ENCODE measurements at places on chromosomes 6 and 20.

- DNase-seq, result no peak
Measured at GRCh38 chr6:43737272-43738081, 32.5 kb upstream of the VEGFA start.

GRCh38 chr6:105400501-105400900 lies 2.4 kb downstream of the PREP start:
- DNase-seq, result no peak

GRCh38 chr6:7784706-7785105 lies 58.8 kb downstream of the BMP6 start:
- DNase-seq, result no peak

- DNase-seq, result no peak
Measured at GRCh38 chr20:63002511-63002910, 4.3 kb downstream of the BHLHE23 start.

DNA sequence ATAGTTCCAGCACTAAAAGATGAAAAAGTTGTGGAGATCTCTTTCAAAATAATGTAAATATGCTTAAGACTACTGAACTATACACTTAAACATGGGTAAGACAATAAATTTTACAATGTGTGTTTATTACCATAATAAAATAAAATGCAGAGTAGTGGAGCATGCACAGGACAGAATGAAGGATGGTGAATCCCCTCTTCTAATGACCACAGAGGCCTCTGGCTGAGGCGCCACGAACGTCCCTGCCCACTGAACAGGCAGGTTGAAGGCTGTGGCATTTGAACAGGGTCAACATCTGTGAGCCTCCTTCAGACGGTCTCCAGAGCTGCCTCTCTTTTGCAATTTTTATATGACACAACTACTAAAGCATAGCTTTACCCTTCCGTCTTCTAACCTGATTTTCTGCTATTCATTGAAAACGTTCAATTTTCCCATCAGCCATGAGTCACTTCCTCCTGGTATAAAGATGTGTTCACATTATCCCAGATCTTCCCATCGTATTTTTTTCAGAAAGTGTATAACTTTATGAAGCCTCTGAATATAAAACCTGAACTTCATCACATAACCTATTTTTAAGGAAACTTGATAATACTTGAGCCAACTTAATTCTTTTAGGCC lies 37.8 kb downstream of the ADGRF4 start:
- no peak for DNase-seq

DNA sequence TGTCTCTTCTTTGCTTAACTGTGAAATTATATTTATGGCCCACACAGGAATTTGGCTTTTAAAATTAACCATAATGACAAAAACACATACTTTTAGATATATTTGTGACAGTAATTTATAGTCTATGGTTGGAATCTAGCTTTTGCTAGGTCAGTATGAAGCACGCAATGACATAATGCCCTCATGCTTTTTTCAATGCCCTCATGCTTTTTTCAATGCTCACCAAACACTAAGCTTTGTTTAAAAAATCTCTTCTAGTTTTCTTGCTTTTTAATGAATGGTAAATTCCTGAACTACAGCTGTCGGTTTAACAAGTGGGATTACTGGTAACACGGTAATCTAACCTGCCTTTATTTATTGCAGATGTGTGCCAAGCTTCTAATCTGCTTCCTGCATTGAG lies 12.7 kb downstream of the CCN6 start:
- DNase-seq, result no peak

DNA sequence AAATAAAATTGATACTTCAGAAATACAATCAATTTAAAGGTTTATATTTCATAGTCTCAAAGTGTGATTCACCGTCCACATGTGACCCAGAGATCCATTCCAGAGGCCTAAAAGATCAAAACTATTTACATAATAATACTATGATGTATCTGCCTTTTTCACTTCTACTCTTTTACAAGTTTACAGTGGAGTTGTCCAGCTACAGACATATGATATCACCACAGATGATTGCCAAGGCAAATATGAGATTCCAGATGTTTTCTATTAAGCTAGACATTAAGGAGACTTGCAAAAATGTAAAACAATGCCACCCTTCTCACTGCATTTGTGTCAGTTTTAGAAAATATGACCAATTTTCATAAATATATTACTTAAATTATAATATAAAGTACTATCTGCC lies 443.7 kb downstream of the GJA1 start:
- no peak for DNase-seq

- DNase-seq, result no peak
Measured at GRCh38 chr6:137680705-137681346, 186.2 kb upstream of the TNFAIP3 start.

GRCh38 chr6:15661853-15662325 lies 939 bp downstream of the DTNBP1 start:
- no peak for DNase-seq

All from activated gamma-delta T cell treated with anti-CD3 and anti-CD28 coated beads, Interleukin-2, amount 50 U/mL, for 16 hours (primary cell).